Nephron progenitor cell (in vitro differentiated cells): ENCODE measurements at places on chromosomes 7 and 10.

DNA sequence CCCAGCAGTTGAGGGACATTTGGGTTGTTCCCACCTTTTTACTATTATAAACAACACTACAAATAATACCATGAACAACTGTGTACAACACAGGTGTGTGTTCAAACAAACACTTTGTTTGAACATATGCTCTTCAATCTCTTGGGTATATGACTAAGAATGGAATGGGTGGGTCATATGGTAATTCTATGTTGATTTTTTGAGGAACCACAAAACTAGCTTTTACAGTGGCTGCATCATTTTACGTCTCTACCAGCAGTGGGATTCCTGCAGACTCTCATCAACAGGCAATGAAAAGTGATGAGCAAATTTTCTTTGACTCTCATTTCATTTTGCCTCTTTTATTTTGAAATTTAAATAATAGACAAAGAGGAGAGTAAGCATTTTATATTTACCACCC, 116.9 kb upstream of the KLF14 start:
- DNase-seq: no peak

- DNase-seq: no peak
Measured at GRCh38 chr10:31927565-31927883, 1.1 kb downstream of the ARHGAP12 start.

DNA sequence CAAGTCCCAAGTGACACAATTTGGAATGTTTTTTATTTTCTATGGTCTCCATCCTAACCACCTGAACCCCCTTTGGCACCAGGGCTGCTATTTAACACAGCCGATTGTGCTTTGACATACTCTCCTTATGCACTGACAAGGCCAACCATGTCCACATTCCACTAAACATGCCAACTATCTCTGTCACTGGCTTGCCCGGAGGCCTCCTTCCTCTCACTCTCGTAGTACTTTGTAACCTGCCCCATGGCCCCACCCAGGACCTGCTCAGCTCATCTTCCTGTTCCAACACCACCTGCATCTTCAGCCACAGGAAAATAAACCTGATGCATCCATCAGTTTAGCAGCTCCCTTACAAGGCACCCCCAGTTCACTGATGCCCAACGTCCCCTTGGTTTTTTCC, 63.1 kb downstream of the GPAM start:
- DNase-seq: no peak

GRCh38 chr7:137732168-137732567, 114.6 kb downstream of the DGKI start:
- no peak for DNase-seq

DNA sequence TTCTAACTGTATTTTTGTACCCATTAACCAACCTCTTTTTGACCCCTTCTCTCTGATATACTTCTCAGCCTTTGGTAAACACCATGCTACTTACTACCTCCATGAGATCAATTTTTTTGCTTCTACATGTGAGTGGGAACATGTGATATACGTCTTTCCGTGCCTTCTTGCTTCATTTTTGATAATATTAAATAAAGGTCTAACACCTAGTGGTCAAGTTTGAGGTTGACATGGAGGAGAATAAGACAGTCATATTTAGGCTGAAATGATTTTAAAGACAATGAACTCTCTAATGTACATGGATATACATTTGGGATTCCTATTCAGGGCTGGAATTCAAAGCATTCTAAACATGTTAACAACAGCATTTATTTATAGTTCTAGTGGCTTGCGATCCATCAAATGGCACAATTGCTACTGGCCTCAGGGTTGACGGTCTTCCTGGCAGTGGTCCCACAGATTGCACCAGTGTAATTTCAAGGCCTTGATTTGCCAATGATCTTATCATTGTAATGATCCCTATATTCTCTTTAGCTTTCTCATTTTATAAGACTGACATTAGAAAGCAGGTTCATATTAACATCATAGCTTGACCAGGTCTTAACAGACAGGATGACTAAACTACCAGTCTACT, 315.9 kb upstream of the ETV1 start:
- no peak for DNase-seq

- peak; percentile 39 for DNase-seq
Measured at GRCh38 chr10:63977329-63977923, 456.2 kb downstream of the REEP3 start.

- no peak for DNase-seq
Measured at GRCh38 chr10:22110761-22111160, 107.1 kb downstream of the EBLN1 start.

DNA sequence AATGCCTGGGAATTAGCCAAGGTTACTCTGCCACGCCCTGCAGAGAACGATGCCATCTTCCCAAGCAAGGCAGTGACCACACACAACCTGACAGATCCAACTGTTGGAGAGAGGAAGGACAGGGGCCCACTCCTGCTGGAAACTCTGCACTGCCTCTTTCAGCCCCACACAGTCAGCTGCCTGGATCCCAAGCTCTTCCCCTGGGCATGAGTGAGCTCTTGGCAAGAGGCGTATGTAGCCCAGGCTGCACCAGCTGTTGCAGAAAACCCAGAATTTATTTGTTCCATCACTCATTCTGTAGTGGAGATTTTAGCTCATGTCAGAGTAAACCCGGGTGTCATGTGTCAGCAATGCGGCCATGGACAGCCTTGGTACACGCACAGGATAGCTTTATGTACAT, 135.1 kb upstream of the TRIM24 start:
- no peak for DNase-seq
